ENCODE measurements at places on chromosomes 7 and 10.

DNA sequence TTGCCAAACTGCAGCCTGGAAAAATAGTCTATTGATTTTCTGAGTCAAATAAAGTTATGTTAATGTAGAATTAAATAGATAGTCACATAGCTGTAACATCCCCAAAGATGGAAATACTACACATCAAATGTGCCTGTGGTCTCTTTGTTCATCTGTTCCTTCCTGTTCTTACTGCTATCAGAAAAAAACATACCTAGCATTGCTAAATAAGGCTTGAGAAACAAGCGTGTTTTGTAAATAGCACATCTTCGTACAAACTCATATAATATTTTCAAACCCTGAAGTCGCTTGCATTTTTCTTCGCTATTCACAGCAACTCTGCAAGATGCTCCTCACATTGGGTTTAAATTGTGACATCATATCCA lies 116.1 kb downstream of the KLF6 start:
- no peaks in the 10 kb centered on the region for H3K36me3 ChIP-seq
- DNase-seq: no peak
- peaks cover 14% of the 10 kb centered on the region for H3K27me3 ChIP-seq
- H3K4me1 ChIP-seq: no peaks in the 10 kb centered on the region

- 0 out of 3 replicates have a peak, but pooled peaks cover 2% of the 10 kb centered on the region for H3K36me3 ChIP-seq
- no peak for DNase-seq
- no peaks in the 10 kb centered on the region for H3K27me3 ChIP-seq
- H3K4me3 ChIP-seq: peak overlapping the region; percentile 72
- peaks cover 52% of the 10 kb centered on the region for H3K4me1 ChIP-seq
Measured at GRCh38 chr7:139034336-139034735, 1.5 kb downstream of the ZC3HAV1L start.

- no peak overlapping the region for H3K4me3 ChIP-seq
- no peak for DNase-seq
- peaks cover 5% of the 10 kb centered on the region for H3K27me3 ChIP-seq
- H3K4me1 ChIP-seq: no peaks in the 10 kb centered on the region
- no peaks in the 10 kb centered on the region for H3K36me3 ChIP-seq
- no peak overlapping the region for H3K27ac ChIP-seq
Measured at GRCh38 chr7:134520130-134520529, 7.2 kb upstream of the AKR1B10 start.

DNA sequence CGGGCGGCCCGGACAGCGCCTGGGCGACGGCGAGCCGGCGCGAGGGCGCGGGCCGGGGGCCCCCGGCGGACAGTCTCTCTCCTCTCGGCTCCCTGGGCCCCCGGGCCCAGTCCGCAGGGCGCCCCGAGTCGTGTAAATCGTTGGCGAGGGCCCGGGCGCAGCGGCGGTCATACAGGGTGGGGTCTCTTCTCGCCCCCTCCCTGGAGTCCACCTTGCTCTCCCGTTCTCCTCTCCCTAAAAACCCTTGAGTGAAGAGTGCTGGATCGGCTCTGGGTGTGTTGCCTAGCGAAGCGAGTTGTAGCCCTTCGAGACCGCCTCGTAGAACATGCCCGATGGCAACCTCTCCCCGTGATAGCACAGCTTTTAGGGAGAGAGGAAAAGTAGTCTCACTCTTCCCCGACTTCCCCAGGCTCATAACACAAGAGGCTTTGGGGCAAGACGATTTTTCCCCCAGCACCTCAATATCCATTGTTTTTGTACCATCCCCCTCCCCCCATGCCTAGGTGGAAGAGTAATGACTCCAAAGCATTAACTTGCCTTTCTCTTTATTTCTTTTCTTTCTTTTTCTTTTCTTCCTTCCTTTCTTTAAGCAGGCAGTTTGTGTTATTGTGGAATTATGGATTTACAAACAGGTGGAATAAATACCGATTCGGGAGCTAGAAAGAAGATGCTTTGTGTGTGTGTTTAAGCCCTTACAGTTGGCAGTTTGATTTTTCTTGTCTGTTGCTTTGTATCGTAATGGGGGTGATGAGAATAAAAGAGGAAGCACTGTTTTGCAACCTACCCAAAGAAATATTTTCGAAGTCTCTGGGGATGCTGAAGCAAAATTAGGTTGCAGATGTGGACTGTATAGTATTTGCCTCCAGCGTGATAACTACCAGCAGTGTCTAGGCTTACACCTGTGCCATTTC lies 822 bp downstream of the SHOC2 start:
- H3K27ac ChIP-seq: peak overlapping the region; percentile 86
- H3K27me3 ChIP-seq: no peaks in the 10 kb centered on the region
- H3K36me3 ChIP-seq: no peaks in the 10 kb centered on the region
- peak overlapping the region; percentile 83 for H3K4me3 ChIP-seq
- H3K4me1 ChIP-seq: peaks cover 54% of the 10 kb centered on the region

DNA sequence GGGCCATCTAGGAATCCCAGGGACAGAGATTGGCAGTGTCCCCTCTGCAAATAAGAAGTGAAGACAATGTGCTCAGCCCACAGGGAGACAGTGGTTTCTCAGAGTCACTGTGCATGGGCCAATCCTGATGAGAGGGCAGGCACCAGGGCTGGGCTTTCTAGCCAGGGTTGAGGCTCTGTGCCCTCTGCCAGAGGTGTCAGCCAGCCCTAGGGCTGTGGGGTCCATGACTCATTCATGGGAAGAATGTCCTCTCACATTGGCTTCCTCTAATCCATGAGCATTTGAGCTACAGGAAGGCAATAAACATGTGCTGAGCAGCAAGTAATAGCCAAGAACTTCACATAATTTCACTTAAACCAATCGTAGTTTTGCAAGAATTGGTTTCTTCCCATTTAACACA lies 482.0 kb upstream of the MGMT start:
- no peak overlapping the region for H3K27ac ChIP-seq
- H3K4me1 ChIP-seq: no peaks in the 10 kb centered on the region
- peaks cover 4% of the 10 kb centered on the region for H3K27me3 ChIP-seq
